ENCODE measurements at places on chromosomes 1 and 21.
A peak's percentile ranks its signal among the peaks of the same experiment; 100 is the strongest.

DNA sequence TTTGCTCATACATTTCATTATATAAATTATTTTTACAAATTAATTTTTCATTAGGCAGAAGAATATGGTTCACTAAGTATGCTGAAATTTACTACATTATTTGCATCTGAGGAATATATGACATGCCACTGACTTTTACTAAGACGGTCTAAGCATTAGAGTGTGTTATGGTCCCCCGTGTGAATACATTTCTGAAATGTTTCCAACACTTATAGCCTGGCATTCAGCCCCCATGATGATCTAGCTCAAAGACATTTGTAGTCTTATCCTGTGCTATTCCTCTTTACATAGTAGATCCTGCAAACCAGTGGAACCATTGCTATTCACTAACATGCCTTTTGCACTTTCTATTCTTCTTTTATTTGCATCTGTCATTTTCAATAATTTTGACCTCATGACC, 1878.0 kb downstream of the MRPL39 start:
- no peak for DNase-seq

DNA sequence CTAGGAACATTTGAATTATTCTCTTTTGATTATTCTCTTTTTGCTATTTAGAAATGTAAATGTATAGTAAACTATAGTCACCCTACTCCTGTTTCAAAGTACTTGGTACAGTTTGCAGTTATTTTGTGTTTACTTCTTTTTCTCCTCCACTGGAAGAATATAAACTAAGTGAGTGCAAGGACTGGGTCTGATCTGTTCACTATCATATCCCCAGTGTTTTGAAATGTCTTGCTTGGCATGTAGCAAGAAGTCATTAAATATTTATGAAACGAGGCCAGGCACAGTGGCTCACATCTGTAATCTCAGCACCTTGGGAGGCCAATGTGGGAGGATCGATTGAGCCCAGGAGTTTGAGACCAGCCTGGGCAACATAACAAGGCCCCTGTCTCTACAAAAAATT, 35.8 kb upstream of the PODN start:
- DNase-seq = no peak

GRCh38 chr1:214958486-214958885, 124.1 kb upstream of the KCNK2 start:
- DNase-seq = no peak

DNA sequence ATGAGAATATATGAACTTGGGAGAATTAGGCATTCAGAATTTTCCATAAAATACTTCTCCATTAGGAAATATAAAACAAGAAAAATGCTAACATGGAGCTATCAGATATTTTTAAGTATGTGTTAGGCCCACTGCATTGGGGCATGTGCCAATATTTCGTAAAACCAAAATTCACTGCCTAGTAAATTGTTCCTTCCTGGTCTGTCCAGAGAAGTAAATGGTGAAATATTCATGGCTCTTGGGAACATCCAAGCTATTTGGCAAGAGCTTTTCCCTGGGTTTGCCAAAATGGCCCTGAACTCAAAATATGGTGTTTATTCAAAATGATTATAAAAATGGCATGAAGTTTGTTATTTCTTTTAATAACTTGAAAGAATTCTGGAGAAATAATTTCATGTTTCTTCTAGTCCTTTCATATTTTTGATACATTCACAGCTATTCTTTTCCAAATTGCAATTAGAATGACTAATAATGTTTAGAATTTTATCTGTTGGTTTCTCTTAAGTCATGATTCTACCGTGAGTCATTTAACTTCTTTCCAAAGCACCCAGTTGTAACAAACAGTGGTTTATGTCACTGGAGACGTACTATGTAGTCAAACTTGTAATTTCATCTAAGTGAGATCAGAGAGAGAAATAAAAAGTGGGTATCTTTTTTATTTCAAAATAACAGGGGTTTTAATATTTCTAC, 25.7 kb upstream of the SLC19A2 start:
- DNase-seq = no peak

DNA sequence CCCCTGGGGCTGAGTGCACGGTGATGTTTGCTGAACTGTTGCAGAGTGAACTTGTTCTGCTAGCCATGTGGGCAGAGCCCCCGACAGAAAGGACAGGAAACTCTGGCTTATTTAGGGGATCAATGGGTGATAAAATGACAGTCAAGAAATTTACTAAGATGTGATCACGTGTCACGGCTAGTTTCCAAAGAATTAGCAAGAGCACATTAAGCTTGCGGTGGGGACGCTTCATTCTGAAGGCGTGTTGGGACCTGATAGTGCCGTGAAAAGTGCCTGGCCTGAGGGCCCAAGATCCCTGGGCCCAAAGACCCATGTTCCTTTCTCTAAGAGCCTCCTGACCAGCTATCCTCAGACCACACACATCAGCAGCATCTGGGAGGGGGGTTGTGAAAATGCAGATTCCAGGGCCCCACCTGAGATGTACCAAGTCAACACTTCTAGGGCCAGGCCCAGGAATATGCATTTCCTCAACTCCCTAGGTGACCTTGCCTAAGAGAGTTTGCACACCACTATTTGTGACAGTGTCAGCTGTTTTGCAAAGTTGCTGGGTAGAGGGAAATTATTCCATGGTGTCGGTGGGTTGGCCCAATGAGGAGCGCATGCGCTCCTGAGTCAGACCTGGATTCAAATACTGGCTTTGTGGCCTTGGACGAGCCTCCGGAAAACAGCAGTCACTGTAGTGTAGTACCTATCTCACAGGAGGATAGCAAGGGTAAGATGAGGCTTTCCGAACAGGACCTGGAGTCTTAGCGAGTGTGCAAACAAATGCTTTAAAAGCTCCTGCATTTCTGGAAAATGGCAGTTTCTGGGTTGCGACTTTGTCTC, 77.5 kb downstream of the SPSB1 start:
- no peak for DNase-seq

DNA sequence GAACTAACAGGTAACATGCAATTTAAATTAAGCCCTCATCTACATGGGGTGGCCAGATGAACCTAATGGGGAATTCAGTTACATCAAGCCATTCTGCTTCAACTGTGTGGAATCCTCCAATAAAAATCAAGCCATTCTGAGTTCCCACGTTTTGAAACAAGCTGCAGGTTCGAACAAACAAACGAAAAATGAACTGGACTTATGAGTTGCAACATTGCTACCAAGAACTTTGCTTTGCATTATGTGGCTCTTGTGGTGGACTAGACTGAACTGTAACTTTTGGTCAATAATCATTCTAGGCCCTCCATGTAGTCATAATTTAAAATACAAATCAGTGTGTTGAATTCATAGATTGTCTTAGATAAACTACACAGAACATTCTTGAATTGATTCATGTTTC, 517.2 kb downstream of the PTBP2 start:
- DNase-seq = no peak

DNA sequence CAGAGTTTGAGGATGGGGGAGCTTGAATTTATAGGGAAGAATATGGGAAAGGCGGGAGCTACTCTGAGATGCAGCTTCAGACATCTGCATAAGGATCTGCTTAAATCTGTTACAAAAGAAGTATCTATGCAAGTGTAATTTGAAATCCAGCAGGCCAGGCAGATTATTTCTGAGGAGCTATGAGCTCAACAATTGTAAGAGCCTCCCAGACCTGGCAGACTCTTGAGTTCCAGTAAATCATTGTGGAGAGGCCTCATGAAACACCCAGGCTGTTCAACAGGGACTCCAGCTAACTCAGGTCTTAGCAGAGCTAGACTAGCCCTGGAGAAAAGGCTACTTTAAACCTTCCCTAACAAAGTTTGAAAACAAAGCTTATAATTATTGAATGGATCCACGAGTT, 647.5 kb upstream of the CHRM3 start:
- no peak for DNase-seq

- DNase-seq = no peak
Measured at GRCh38 chr1:2374252-2375155, 16.9 kb downstream of the MORN1 start.

DNA sequence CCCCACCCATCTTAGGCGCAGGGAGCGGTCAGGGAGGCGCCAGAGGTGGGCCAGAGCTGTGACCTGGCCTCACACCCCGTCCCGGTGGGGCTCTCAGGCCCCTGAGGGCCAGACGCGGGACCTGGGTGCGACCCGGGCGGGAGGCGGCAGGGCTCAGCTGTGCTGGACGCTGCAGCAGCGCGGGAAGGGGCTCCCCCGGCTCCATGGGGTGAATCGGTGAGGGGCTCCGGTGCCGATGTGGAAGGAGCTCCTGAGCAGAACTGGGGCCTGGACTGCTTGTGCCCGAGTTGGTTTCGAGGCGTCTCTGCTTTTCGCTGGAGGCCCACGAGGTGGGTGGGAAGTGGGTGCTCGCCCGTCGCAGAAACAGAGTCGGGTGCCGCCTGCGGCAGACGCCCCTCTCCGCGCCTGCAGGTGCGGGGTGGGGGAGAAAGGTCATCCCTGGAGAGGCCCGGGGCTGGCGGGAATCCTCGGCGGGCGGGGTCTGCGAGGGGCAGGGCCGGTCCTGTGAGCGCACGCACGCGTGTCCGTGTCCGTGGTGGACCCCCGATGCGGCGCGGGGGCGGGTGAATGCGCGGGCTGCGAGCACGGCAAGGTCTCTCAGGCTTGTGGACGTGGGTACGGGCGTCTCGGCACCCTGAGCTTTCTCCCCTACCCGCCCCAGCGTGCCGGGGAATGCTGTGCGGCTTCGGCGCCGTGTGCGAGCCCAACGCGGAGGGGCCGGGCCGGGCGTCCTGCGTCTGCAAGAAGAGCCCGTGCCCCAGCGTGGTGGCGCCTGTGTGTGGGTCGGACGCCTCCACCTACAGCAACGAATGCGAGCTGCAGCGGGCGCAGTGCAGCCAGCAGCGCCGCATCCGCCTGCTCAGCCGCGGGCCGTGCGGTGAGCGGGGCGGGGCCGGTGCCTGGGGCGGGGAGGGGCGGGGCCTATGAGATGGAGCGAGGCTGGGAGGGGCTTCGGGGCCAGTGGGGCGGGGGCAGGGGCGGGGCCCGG, 20.4 kb downstream of the AGRN start:
- DNase-seq = peak; percentile 54

DNA sequence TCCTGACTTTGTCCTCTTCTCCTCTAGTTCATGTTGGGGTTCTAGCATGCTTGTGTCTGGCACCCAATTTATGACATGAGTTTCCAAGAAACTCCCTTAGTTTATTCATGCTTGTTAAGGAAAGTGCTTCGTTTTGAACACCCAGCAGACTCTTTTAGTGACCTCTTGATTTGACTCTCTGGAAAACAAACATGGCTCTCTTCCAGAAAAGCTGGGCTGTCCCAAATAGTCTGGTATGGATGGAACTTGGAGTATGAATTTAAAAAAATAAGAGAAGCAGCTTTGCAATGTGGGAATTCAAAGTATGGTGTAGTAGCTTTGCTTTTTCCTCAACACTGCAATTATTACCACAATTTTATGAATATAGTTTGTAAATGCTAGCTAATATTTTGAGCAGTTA, 143.4 kb upstream of the C8B start:
- no peak for DNase-seq

DNA sequence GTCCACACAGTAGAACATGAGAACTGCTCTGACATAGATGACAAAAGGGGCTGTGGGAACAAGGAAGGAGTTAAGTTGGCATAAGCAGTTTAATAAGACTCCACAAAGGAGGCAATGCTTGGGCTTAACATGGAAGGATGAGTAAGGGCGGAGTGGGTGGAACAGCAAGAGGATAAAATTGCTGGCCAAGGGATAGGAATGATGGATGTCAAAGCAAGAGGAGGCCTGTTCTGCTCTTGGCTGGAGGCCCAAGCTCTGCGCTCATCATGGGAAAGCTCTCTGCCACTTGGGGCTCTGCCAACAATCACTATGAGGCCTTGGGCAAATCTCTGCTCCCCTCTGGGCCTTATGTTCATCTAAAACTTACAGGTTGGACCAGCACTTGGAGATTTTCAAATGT, 98.3 kb upstream of the CAMK1G start:
- no peak for DNase-seq

DNA sequence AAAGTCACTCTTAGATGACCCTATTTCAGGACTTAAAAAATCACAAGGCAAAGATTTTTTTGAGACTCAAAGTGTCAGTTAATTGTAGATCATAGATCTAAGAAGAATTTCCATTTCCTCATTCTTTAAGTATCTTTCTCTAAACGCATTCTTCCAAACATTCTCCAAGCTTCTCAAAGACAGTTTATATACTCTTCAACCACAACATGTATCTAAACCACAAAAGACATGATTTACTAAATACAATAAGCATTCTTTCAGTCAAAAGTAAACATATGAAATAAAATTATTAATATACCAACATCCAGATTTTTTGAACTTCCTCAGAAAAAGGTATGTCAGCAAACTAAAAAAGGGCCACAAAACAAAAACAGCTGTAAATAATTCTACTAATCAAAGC, 24.4 kb downstream of the RC3H1 start:
- no peak for DNase-seq

DNA sequence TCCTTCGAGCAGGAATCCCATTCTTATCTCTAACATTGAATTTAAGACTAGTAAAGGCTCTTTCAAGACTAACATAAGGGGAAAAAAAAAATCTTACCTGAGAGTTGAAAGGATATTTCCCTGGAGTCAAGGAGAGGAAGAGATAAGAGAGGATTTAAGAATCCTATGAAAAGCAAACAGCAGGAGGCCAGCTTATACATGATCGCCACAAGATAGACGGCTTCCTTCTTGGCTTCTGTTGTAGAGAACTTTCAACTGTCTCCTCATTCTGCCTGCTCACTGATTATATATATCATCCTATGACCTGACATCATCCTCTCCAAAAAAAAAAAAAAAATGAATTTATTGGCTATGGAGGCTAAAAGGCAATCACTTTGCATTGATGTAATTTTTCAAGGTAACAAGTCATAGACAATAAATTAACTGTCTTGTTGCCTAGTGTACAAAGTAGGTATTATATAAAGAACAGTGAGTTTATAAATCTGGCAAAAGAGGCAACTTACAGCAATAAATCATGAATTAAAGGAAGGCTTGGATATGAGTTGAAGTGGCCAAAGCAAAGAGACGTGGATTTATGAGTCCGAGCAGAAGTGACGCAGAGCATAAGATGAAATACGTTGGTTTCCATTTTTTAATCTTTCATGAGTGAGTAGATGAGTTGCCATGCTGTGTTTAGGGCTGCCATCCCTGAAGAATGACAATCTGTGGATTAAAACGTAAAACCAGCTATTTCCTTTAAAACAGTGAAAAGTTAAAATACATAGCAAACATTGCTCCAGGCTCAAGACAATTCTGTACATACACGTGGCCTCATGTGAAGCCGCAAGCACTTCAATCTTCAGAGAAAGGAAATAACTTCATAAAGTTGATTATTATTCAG, at the start of gene UTS2:
Gene UTS2, minus strand, starts transcription at position 262 of the 880 bp plus-strand sequence. Its CDS starts 62 bp downstream, at position 200.
- DNase-seq = no peak

- DNase-seq = no peak
Measured at GRCh38 chr1:186202271-186202764, 172.7 kb downstream of the TPR start.

GRCh38 chr1:229860926-229861325, 206.1 kb upstream of the GALNT2 start:
- no peak for DNase-seq

DNA sequence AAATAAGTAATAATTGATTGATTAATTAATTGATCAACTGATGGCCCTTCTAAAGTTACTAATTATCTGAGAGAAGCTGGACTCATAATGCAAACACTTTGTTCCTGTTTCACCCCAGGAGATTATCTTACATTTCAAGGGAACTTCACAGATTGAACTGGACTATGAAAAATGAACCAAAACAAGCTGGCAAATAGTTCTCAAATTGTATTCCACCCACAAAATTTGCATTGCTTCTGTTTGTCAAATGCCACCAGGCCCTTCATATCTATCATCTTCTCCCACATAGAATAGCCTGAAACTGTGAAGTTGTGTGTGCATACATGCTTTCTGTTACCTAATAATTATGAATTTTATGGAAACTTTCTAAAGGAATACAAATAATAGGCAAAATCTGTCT, 104.0 kb downstream of the ZNF281 start:
- DNase-seq = no peak

- DNase-seq = no peak
Measured at GRCh38 chr1:152673016-152673415, 2.1 kb upstream of the LCE2C start.

Data from stimulated activated CD8-positive, alpha-beta memory T cell treated with anti-CD3 and anti-CD28 coated beads, Interleukin-12 subunit alpha, Interleukin-12 subunit beta, amount 100 ng/mL, for 1 hour (primary cell).